ENCODE measurements at places on chromosomes 16 and 17.
A peak's percentile ranks its signal among the peaks of the same experiment; 100 is the strongest.

DNA sequence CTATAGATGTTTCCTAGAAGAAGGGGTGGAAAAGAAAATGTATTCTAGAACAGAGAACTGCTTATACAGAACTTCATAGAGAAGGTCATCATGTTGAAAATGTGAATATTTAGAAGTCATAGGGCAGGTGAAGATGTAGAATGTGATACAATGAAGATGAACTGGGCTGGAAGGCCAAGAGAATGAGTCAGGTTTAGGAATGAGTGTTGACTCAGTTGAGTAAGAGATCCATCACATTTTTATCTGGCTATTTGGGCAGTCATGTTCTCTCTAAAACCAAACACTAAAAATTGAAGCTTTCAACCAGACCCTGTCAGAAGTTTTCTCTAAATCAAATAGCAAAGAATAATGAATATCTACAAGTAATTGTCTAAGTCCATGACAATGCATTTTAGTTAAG lies 660.5 kb downstream of the KCNJ2 start:
- no peak for DNase-seq

GRCh38 chr17:12081720-12082119 lies 61.0 kb downstream of the MAP2K4 start:
- no peak for DNase-seq

- no peak for DNase-seq
Measured at GRCh38 chr16:14304891-14305460, 233.9 kb downstream of the MRTFB start.

DNA sequence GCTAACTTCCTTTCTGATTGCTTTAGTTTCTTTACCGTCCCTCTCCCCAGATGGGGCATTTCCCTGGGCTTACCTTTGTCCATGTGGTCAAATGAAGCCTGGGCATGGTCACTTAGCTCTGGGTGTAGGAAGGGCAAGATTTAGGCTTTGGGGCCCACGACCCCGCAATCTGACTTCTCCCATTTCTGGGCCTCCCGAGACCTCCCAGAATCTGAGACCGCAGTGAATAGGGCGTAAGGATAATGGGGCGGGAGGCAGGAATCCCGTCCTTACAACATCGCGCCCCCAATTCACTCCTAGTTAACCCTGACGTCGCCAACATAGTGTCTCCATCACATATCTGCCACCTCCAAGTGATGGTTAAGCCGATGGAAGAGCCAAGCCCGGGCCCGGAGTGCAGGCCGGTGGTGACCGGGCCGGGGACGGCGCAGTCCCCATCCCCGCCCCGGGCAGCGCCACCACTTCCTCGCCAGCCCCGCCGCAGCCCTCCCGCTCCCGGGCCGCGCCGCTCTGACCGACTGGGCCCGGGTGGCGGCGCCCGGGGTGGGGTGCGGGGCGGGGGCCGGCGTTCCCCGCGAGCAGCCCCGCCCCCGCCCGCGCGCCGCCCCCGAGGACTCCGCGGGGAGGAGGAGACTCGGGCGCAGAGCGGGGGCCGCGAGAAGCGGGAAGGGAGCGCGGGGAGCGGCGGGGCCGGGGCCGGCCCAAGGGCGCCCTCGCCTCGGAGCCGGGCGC lies at the start of gene RHBDL3:
TSS of gene RHBDL3 (plus strand) at position 641 of the 732 bp plus-strand sequence. CDS start 358 bp downstream, outside the sequence.
- no peak for DNase-seq

DNA sequence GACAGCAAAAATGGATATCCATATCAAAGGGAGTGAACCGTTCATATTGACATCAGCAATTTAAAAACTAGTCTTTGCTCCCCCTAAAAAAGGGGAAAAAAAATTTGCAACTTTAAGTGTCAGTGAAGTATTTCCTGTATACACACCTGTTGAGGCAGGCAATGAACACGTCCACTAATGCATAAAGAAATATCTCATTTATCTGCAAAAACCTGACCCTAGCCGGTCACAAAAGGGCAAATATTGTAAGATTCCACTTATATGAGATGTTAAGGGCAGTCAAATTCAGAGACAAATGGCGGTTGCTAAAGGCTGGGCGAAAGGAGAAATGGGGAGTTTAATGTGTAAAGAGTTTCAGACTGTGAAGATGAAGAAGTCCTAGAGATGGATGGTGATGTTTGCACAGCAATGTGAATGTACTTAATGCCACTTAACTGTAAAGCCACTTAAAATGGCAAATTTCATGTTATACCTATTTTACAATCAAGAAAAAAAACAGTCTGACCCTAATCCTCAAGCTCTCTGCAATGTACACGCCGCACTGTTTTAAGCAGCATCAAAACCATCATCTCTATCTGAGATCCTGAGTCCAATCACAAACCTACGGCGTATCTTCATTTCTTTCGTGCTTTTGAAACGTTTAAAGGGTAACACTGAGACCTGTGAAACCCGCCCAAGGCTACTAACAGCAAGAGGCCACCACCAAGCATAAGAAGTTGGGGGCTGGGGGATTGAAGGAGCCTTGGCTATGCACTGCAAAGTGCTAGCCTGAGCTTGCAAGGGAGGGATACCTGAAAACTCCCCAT lies 1.1 kb downstream of the PARN start:
- no peak for DNase-seq

GRCh38 chr17:51653878-51654277 lies 393.5 kb downstream of the UTP18 start:
- peak; percentile 67 for DNase-seq

DNA sequence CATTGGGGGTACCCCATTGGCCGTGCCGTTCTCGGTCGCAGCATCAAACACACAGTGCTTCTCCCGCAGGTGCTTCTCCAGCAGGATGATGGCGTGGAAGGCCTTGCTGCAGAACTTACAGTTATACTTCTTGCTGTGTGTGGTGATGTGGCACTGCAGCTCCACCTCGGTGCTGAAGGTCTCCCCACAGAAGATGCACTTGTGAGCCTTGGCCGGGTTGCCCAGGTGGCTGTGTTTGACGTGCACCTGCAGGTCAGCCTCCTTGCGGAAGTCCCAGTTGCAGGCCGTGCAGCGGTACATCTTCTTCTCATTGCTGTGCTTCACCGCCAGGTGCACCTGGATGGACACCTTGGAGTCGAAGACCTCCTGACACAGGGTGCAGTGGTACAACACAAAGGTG lies 219.3 kb downstream of the ZNF423 start:
- no peak for DNase-seq

- no peak for DNase-seq
Measured at GRCh38 chr16:1614456-1615102, 2.4 kb downstream of the CRAMP1 start.

DNA sequence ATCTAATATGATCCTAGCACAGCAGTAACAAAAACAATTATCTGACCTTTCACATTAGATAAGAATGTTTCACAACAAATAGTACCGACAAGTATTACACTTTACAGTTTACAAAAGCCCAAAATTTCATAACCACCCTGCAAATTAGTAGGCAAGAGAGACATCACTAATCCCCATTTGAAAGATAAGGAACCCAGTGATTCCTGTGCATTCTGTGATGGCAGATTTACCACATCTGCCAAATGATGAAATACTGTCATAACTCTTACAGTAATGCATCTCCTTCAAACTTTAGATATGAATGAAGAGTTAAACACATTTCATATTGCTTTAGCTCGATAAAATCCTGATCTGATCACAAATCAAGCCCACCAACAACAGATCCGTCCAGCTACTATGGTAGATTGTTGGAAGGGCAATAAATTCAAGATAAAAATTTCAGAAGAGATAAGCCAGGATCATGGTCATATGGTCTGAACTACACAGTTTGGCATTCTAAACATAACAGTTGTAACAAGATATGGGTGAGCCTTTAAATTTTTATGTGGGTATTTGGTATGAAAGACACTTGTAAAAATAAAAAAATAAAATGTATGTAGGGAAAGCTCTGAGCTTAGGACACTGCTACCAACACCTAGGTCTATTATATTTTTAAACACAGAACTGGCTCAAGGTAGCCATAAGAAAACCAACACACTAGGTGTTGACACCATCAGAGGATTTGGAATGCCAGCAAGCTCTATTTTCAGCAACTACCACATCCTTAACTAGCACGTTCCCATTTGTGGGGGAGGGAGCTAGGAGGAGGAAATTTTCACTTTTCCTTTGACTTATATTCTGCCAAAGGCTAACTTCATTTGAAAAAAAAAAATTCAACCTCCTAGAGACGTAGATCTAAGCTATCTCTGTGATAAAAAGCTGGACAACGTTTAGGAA lies 9.3 kb downstream of the YWHAE start:
- DNase-seq: no peak

DNA sequence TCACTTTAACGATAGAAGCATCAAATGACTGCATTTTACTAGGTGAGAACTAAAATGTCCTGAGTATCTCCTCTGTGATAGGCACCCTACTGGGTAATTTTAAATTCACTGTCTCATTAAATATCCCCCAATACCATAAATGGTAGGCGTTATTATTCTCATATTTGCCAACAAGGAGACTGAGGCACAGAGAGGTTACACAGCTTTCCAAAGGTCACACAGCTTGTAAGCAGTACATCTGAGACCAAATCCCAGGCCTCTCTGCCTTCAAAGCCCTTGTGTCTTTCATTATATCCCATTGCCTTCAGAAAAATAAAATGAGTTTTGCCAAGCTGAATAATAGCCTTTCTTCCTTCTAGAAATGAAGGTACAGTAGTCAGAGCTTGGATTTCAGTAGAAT lies 502.6 kb downstream of the HAPSTR1 start:
- no peak for DNase-seq

DNA sequence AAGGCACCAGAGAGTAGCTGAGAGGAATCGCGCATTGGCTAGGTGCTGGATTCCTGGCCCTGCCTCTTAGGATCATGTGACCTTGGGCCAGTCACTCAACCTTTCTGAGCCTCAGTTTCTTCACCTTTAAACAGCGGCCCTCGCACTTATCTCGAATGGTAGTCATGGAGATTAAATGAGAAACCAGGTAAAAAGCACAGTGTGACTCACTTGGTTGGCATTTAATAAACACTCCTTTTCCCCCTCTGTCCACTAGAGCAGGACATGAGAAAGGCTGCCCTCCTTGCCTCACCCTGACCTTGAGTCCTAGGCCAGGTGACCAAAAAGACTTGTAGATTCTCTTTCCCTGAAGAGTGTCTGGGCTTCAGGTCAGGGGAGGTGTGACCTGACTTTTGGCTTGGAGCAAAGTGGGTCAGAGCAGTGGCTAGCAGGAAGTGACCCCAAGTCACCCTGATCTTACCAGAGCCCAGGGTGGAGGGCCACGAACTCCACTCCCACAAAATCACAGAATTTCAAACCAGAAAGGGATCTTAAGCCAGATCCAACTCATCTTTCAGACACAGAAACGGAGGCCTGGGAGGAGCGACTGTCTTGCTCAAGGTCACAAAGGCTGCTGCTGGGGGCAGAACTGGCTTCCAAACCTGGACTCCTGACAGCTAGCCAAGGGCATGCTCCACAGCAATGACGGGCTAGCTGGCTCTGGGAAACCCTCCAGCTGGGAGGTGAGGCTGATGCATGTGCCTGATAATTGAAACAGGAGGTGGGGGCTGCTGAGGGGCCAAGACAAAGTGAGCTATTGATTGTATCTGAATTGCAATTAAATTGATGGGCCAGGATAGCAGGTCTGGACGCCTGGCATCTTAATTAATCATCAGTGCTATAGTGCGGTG lies 65.2 kb downstream of the PIPOX start:
- DNase-seq: no peak

GRCh38 chr17:7332111-7332510 lies 3.0 kb upstream of the NEURL4 start:
- no peak for DNase-seq

- no peak for DNase-seq
Measured at GRCh38 chr16:48892893-48893292, 282.9 kb upstream of the N4BP1 start.

Data from NCI-H524 treated with DMSO at 0.1 percent for 48 hours (cell line).